ENCODE measurements at places on chromosomes 3 and 15.

- no peak for DNase-seq
Observed at GRCh38 chr3:190690246-190690645, 172.2 kb downstream of the GMNC start.

- DNase-seq = no peak
Observed at GRCh38 chr3:61387817-61388216, 136.6 kb upstream of the FHIT start.

DNA sequence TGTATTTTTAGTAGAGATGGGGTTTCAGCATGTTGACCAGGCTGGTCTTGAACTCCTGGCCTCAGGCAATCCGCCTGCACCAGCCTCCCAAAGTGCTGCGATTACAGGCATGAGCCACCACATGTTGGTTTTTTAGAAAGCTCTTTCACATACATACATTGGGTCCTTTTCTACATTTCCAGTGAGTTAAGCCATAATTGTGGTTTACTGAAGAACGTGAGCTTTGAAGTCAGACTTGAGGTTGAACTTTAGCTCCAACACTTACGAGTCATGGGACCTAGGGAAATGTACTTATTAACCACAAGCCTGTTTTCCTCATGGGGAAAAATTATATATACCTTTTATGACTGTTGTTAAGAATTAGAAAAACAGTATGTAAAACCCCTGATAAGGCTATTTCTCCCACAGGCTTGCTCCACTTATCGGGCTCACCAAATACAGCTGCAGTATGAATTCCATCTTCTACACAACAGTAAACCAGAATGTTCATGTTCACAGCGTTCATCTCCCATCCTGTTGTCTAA lies 39.0 kb downstream of the GPR160 start:
- no peak for DNase-seq

DNA sequence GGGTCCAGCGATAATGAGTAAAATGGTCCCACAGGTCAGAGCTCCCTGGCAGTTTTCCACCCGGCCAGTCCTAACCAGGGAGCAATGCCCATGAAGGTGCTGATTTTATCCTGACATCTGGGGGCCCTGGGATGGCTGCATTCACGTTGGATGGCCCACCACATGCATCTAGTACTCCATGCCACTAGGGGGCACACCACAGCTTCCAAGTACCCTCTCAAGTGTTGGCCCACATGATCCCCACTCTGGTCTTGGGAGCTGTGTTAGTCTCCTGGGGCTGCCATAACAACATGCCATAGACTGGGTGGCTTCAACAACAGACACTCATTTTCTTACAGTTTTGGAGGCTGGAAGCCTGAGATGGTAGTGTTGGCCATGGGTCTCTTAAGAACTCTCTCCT lies 225.5 kb downstream of the SLCO3A1 start:
- no peak for DNase-seq

DNA sequence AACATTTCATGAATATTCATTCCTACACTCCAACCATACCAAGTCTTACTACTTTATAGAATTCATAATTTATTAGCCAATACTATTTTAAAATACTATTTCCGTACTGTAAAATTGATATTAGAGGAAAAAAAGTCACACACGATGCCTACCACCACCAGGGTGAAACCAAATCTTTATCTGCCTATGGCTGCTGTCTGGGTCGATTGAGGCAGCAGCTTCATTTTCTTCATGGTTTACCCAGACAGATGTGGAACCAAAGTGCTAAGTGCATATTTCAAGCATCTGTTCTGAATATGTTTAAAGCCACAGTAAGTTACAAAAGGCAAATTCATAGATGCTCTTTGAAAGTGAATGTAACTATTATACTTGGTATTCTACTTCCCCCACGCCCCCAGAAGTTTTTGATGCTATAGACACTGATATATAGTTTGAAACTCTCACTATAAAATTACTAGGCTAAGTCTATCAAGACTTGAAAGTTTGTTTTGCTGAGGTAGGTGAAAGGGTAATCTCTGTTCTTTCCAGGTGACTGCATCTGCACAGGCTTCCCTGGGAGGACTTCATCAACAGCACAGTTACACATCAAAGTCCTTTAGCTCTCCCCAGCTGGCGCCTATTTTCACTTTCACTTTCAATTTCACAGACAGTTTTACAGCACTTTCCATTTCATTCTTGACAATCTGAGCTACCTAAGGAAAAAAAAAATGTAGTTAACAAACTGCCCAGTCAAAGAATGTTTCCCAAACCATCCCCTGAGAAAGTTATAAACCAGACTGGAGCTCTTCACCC lies 113.9 kb downstream of the POLQ start:
- no peak for DNase-seq

DNA sequence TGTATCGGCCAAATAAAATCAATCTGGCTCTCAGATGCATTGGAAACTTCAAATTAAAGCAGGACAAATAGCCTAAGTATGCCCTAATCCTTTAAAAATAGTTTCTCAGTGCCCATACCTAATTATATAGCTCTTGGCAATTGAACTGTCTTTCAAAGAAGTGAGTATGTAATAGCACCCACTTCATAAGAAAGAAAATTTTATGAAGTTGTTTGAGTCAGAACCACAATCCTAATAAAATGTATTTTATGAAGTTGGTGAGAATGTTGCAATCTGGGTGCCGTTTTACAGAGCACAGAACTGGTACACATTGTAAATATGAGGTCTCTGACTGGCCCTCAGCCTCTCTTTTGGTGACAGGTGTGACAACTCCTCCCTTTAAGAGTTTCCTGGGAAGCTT lies 45.4 kb downstream of the EPHB1 start:
- DNase-seq = no peak

- no peak for DNase-seq
Observed at GRCh38 chr3:100825574-100825973, 116.3 kb downstream of the TFG start.

GRCh38 chr3:194379651-194380050 lies 10.1 kb upstream of the LRRC15 start:
- DNase-seq = no peak

DNA sequence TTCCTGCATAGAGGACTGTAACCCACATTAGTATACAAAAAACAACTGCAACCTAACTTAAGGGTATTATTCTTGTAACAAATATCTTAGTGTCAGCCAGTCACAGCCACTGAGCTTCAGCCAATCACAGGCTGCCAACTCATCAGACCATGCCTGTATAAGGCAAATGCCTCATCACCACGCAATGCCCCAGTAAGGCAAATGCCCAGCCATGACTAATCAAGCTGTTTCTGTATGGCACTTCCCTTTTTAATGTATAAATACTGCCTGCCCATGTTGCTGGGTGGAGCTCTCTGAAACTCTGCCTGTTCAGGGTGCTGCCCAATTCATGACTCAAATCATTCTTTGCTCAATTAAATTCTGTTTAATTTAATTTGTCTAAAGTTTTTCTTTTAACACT lies 18.4 kb upstream of the GABRA5 start:
- DNase-seq = no peak

DNA sequence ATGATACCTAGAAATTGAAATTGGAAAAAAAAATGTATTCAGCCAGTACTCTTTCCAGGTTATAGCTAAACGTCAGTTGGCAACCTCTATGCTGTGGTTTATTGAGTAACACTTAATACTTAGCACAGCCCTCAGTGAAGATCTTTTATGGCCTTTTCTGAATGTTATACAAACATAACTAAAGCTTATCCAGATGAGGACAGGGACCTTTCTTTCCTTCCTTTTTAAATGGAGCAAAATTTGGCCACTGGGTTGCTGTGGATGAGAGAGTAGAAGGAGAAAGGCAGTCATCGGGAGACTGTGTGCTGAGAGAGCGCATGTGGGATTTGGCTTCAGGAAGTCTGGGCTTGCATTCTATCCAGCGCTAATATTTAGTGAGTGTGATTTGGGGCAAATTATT lies 36.1 kb downstream of the IGF1R start:
- no peak for DNase-seq

DNA sequence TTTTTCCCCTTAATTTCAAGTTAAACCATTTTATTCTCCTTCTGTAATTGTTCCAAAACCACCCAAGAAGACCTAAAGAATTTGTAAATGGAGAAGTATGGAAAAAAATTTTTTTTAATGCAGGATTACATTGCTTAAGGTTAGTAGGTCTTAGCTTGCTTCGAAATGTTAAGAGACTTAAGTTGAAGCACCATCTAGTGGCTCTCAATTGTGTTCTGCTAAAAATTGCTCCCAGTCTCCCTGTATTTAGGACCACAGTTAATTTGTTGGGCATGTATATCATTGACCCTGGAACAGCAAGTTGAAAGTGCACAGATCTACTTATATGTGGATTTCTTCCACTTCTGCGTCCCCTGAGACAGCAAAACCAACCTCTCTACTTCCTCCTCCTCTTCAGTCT lies 32.4 kb downstream of the CD200R1L start:
- DNase-seq = no peak

- DNase-seq = no peak
Observed at GRCh38 chr3:76859596-76859995, 180.3 kb upstream of the ROBO2 start.
